ENCODE measurements at places on chromosomes 11 and 22. TPM values are rescaled to one million over a fixed set of nuclear protein-coding genes. Genes with fewer than 3 reads are reported as not detected.

GRCh38 chr11:3659595-3660515 lies 11.3 kb downstream of the CHRNA10 start:
- no peak for DNase-seq

- no peak for DNase-seq
These were observed 171.8 kb downstream of the IGLL1 start for GRCh38 chr22:23408321-23408720.

- DNase-seq: no peak
These were observed 44.9 kb downstream of the RRAS2 start for GRCh38 chr11:14314127-14314526.

CCDC15 gene
- 2.8 TPM for total RNA-seq

TANGO2 gene
- total RNA-seq: 16.0 TPM

DNA sequence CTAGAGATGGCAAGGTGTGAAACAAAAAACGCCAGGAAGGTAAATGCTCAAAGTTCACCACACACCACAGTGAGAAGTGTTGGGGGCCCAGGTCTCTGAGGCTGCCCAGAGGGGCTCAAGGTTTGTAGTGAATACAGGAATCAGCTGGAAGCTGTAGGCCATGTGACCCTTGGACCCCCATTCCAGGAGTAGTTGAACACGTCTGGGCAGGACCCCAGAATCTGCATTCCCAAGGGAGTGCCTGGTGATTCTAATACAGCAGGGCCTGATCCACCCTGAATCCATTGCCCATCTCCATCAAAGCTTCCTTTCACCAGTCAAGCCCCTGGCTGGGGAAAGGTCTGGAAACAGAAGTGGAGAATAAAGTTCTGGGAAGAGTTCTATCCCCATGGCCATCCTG lies 70.8 kb upstream of the B3GAT1 start:
- no peak for DNase-seq

- DNase-seq: no peak
These were observed 37.3 kb upstream of the MYH9 start for GRCh38 chr22:36424901-36425579.
